Mesenchymal stem cell (in vitro differentiated cells and primary cell): ENCODE measurements at places on chromosomes 3 and 15.

DNA sequence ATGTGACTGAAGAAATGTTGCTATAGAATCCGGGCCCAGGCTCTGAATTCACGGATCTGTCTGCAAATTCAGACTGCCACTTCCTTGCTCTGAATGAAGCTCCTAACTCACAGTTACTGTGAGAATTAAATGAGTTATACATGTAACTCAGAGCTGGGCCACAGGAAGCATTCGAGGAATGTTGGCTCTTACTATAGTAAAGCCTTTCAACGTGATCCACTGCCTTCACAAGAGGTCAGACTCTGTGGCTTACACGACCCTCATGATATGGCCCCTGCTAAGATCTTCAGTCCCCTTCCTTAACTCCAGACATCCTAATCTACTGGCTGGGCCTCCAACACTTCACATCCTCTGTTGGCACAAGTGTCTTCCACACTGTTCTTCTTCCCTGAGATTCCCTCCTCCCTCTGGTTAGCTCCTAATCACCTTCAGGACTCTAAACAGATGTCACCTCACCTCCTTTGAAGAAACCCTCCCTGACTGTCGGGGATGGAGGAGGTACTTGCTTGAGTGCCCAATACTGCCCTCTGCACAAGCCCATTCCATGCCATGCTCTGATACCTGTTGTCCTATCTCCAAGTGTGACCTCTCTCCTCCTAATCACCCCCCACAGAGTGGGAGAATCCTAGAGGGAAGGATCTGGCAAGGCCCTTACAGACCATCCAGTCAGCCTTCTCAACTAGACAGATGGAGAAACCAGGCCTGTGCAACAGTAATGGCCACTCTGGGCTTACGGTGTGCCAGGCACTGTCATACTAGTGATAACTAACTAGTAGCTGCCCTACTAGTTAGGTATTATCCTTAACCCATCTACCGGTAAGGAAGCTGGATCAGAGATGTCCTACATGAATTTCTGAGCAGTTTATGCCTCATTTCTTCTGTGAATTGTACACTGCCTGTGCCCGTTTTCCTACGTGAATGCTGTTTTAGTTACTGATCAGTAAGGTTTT, 1.3 kb downstream of the ACTR8 start:
- peak; percentile 38 for DNase-seq

GRCh38 chr15:81475926-81476325, 101.9 kb upstream of the TMC3 start:
- no peak for DNase-seq

DNA sequence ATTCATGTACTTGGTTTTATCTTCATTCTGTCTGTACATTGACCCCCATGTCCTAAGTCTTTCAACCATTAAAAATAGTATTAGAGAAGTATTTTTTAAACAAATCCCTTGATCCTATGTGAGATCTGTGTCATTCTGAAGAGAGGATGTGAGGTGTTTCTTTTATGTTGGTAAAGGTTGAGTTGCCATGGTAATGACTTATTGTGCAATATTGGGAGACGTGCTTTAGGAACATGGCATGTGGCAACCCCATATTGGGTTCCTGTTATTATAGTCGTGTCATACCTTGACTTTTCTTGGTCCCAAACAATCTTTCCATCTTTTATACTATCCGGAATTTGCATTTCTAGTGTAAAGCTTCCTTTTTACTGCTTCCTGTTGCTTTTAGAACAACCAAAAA, 203.1 kb downstream of the KCNAB1 start:
- DNase-seq: peak; percentile 9

DNA sequence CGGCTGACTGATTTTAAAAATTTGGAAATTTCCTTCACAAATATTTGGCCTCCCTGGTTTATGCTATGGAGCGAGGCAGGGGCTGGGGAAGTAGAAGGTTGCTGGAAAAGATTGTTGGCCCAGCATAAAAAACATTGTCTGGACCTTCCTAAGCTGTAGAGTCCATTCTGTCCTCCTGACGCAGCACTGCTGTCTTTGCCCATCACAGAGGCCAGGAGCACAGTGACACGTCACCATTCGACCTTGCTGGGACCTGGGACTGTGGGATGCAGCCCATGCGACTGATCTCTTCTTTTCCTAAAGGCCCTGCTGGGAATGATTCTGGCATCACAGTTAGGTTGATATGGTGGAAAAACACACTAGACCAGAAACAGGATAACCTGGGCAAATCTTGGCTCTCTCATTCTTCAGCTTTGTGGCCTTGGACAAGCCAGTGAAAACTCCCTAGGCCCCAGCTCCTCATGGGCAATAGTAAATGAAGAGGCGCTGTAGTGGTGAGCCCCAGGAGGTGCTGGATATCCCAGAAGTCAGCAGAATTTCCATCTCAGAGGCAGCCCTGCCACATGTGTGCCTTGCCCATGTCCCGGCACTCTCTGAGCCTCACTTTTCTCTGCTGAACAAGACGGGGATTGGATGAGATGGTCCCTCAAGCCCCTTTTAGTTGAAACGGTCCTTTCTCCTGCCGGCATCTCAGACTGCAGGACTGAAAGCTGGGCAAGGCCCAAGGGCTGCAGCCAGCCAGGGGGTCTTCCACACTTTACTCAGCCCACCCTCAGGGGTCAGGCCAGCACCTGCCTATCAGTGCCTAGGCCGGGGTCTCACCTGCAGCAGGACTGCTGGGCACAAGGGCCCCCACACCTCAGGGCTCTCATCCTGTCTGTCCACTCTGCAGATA, 69.6 kb downstream of the SENP2 start:
- DNase-seq: no peak

GRCh38 chr3:52396011-52396906, 48.6 kb downstream of the SEMA3G start:
- DNase-seq: no peak

DNA sequence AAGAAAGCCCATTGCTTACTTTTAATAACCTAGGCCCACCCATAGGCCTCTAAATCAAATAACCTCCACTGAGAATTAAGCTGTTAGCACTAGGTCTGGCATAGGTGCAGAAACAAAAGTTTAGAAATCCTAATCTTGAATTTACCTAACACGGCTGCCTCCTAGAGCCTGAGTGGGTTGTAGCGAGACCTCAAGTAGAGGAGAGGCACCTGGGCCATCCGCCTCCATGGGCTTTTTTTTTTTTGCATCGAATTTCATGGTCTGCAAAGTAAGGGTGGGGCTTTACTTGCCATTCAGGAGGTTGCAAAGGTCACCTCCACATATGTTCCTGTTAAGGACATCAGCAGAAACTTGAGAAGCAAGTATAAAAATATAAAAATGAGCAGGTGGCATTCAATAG, 6.6 kb upstream of the TPM1 start:
- DNase-seq: no peak

DNA sequence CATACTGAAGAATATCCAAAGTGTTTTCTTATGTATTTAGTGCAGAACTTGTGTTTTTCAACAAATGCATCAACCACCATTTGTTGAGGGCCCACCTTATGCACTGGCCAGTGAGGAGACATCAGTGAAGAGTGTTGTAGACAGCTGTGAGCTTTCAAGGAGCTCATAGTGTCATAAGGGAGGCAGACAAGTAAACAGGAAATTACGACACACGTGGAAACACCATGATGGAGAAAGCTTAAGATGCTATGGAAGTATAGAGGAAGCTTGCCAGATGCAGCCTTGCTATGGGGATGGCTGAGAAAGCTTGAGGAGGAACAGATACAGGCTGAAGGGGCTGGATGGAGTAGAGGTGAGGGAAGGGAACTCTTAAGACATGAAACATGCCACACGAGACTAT, 50.8 kb upstream of the PSMD6 start:
- peak; percentile 96 for DNase-seq
